ENCODE measurements at places on chromosomes 5 and 9. TPM values are rescaled to one million over a fixed set of nuclear protein-coding genes. Genes with fewer than 3 reads are reported as not detected.
A peak's percentile ranks its signal among the peaks of the same experiment; 100 is the strongest.

The NSUN2 gene
- 29.0 TPM for total RNA-seq

DNA sequence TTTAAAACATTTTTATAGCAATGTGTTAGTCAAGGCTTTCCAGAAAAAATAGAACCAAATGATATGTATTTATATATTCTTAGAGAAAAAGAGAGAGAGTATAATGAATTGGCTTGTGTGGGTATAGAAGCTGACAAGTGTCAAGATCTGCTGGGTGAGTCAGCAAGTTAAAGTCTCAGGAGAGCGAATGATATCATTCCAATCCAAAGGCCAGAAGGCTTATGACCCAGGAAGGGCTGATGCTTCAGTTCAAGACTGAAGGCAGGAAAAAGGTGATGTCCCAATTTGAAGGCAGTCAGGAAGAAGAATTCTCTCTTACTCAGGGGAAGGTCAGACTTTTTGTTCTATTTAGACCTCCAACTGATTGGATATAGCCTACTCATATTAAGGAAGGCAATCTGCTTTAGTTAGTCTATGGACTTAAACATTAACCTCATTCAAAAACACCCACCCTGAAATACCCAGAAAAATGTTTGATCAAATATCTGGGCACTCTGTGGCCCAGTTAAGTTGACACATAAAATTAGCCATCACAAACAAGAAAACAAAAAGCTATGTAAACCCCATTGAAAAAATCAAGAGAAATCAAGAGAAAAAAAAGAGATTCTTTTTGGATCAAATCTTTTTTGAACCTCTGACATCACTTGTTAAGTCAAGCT, 189.6 kb downstream of the PIK3R1 start:
- no peak for DNase-seq

The TLX3 gene
- not detected for total RNA-seq

The INVS gene
- 31.3 TPM for total RNA-seq

- no peak for DNase-seq
These were observed 189.2 kb downstream of the FSTL4 start for GRCh38 chr5:133423011-133423617.

GRCh38 chr5:55159763-55160492, at the start of gene GPX8:
Gene GPX8, plus strand, starts transcription at chr5:55160171. Its CDS starts 22 bp downstream, at chr5:55160193.
- peak; percentile 93 for DNase-seq

DNA sequence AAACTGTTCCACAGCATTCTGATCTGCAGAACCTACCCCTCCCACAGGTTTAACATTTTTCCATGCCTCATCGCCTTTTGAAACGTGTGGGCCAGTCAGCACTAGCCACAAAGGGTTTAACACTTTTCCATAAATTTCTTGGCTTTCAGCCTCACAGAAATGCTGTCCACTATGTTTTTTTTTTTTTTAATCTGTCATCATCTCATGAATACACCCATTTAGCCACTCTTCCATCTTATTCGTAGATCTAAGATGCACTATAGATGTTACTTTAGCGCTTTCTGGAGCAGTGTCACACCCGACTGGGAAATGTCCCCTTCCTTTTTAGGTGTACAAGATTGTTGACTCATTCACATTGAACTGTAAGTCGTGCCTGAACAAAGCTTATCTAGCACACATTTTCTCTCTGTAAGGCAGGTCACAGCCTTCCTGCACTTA, 62.3 kb downstream of the GCNT1 start:
- DNase-seq = no peak

GRCh38 chr5:88606173-88606572, 276.8 kb downstream of the MEF2C start:
- DNase-seq = no peak

The GPR151 gene
- not detected for total RNA-seq

- no peak for DNase-seq
These were observed 16.0 kb downstream of the DOCK2 start for GRCh38 chr5:169653091-169653490.
